Right atrium auricular region (tissue), 2 donors: ENCODE measurements at places on chromosomes 5 and 9. TPM values are rescaled to one million over a fixed set of nuclear protein-coding genes. Genes with fewer than 3 reads are reported as not detected.
A peak's percentile ranks its signal among the peaks of the same experiment; 100 is the strongest.

GRCh38 chr5:35046774-35047173, 975 bp downstream of the AGXT2 start:
- DNase-seq = no peak

GRCh38 chr5:80324912-80325311, 5.1 kb downstream of the SPZ1 start:
- DNase-seq = no peak

DNA sequence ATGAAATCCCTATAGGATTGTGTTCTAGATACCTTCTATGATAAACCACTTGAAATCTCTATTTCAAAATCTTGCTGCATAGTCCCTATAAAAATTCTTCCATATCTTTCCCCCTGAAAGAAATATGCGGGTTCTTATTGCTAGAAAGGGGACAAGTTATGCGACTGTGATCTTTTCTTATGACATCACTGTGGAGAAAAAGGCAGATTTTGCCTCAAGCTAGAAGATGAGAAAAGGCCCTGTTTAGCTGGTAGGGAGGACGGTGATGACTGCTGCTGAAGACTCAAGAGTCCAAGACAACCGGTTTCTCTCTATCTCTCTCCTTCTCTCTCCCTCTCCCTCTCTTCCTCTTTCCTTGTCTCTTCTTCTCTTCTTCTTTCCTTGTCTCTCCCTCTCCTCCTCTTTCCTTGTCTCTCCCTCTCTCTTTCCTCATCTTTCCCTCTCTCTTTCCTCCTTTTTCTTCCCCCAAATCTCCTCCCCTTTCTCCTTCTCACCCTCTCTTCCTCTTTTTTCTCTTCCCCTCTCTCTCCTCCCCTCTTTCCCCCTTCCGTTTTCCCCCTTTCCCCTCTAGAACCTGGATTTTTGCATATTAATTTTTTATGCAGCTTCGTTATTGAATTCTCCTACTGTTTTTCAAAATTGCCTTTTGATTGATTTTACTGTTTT, 5.3 kb downstream of the OR2S2 start:
- no peak for DNase-seq

DNA sequence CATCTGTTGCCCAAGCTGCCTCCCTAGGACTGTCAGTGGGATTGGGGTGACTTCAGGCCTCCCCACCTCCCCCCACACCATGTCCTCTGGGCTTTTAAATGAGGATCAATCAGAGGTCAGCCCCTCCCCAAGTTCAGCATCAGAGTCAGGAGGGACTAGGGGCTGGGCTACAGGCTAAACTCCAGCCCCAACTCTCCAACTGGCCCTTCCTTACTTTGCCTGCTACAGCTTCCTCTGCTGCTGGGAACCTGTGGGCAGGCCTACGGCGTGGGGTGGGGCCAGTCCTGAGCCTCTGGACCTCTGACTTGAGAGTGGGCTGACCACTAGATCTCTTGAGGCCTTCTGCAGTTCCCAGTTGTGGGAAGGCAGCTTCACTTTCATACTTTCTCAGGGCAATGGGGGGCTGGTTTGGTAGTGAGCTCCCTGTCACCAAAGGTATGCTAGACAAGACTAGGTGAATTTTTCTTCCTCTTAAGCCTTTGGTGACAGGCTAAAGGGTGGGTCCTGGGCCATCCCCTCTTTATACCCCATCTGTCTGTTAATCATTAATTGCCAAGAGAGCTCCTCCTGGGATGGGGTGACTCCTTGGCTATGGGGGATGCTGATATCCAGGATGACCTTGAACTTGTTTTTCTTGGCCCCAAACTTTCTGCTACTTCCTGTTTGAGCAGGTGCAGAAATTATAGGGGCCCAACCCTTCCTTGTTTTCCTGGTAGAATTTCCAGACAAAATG, 10.8 kb upstream of the DAB2IP start:
- DNase-seq = no peak

DNA sequence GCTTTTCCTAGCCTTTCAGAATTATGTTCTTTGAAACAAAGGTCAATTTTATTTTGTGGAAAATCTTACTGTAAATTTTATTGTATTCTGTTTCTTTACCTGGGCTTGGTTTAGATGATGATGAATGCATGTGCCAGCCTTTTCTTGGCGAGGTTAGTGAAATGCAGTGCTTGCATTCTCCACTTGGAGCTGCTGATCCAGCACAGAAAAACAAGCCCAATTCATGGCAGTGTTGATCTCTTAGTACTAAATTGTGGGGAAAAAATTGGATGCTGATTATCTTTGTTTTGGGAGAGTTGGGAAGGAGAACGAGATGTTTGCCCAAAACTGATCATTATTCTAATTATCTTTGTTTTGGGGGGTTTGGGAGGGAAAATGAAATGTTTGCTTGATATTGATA, 3.7 kb downstream of the HABP4 start:
- DNase-seq = peak; percentile 54

- DNase-seq = no peak
Observed at GRCh38 chr9:115043632-115044031, 74.3 kb downstream of the TNC start.

- DNase-seq = peak; percentile 44
Observed at GRCh38 chr5:2204366-2205184, 321.9 kb upstream of the IRX4 start.

DNA sequence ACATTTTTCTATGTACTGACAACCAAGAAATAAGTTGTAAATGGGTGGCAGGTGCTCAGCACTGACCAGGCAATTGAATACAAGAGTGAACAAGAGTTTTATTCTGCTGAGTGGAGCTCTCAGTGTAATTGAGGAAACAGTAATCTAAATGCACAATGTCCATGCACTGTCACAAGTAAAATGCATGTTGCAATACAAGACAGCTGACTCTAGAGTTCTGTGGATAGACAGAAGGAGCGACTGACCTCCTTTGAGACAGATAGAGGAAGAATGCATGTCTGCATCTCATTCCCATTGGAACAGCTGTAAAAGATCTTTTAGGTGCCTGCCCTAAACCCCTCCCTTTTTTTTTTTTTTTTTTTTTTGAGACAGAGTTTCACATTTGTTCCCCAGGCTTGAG, 299.0 kb downstream of the FBXL7 start:
- DNase-seq = no peak

DNA sequence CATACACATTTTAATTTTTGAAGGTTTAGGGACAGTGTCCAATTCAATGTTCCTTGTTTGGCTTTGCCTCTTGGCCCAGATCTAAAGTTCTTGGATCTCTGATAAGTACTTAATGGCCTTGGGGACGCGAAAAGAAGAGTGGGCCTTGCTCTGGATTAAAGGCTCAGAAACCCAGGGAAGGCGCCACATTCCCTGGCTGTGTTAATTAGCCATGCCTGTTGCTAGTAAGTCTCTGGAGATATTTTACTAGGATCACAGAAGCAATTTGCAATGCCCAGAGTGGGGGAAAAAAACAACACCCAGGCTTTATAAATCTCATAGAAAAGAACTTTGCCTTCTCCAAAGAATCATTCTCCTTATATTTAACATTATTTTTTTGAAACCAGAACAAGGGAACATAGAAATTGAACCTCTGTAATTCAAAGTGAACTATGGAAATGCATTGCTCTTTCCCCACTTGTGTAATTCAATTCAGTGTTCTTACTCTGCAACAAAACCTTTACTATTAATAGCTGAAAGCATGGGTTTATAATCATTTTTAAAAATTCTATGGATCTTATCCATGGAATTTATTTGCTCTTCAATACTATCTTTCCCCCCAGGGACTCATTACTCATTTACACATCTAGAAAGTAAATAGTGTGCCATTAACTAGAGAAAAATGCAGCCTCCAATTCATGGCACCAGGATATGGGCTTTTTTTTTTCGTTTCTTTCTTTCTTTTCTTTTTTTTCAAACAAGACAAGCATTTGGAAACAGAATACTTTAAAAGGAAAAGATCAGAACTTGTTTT, 172.2 kb upstream of the ANKRD55 start:
- no peak for DNase-seq

GRCh38 chr9:631596-631995, 209.9 kb upstream of the DMRT1 start:
- DNase-seq = no peak

DNA sequence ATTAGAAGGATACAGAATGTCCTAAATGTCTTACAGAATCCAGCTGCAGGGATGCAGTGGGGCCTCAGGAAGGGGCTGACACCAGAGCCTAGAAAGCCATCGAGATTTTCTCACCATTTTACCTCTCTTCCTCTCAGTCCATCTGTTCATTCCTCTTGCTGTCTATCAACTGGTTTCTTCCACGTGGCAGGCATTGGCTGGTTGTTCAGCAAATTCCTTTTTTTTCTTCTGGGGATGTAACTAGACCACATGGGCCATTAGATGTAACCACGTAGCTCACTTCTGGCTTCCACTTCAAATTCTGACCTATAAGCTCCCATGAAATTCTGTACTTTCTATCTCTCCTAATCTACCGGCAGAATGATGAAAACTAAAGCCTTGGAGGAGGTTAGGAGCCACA, 93.6 kb upstream of the MTAP start:
- no peak for DNase-seq

DNA sequence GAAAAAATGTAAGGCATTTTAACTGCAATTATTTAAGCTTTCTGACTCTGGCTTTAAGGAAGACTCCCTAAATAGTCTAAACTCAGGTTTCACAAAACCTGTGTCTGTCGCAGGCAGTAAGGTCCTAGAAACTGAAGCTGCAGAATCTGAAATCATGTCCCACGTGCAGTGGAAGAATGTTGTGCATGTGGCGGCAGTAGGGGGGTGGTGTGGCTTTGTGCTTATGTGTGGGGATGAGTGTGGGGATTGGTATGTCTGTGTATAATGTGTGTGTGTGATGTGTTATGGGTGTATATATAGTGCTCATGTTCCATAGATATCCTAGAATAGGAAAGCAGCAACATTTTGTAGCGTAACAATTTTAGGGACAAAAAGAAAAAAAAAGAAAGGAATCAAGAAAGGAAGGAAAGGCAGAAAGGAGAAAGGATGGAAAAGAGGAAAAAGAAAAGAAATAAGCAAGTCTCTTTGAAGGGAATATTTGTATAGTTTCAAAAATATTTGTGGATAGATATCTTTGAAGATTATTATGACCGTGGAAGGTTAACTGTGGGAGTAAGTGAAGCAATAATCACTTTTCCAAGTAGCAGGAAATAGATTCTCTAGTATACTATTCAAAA, 6.6 kb downstream of the ANKDD1B start:
- no peak for DNase-seq

DNA sequence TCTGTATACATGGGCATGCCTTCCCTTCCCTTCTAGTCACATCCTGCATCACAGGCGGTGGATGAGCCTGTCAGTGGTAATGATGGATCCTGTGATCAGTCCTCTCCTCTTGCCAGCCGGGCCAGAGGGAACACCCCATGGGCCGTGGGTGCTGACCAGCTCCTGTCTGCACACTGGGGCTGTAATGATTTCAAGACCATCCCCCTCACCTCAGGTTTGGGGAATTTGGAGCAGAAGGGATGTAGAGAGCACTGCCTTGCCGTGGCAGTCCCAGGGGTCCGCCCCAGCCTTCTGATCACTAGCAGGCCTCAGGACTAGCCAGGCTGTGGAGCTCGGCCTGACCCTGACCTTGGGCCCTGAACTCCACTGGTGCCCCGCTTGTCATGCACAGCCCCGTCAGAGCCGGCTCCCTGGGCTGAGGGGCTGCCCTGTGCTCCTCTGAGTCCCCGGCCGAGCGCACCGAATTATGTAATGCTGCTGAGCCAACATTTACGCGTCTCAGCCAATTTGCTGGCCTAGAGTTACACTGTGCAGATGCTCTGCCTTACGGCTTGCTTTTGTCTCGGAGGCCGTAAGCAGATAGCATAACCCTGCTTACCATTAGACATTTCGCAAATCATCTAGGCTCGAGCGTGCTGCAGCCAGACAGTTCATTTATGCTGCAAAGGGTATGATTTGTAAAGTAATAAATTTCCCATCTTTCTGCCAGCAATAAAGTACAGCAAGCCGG, 155.3 kb downstream of the MACROH2A1 start:
- peak; percentile 59 for DNase-seq

DNA sequence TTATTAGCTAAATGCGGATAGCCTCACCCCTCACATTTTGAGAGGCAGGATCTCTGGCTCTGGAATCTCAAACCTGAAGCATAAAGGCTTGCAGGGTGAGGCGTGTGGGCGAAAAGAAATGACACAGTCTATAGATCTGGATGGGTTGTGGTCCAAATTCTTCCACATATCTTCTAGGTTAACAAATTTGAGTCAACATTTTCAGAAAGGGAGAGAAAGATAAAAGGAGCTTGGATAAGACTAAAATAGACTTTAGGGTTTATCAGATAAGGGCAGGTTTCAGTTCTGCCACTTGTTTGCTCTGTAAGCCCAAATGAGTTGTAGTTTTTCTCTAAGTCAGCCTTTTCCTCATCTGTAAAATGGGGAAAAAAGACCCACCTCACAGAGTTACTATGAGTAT, 220.9 kb downstream of the TRIM32 start:
- no peak for DNase-seq

DNA sequence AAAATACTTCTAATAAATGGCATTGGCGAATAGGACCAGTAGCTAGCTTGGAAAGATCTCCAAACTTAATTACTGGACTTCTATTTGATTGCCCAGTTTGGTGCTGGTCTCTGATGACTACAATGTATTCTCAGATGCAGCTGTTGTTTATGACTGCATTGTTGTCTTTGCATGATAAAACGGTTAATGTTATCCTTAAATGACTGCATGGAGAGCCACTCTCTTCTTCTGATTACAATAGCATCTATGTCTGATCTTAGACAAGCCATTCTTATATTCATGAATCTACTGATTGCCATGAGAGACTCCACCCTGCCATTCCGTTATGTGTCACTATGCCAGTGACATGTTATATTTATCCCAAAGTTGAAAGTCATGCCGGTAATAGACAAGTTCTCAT, 42.9 kb upstream of the ERBIN start:
- DNase-seq = no peak

GRCh38 chr5:73955271-73955846, 329.4 kb downstream of the ARHGEF28 start:
- no peak for DNase-seq

DNA sequence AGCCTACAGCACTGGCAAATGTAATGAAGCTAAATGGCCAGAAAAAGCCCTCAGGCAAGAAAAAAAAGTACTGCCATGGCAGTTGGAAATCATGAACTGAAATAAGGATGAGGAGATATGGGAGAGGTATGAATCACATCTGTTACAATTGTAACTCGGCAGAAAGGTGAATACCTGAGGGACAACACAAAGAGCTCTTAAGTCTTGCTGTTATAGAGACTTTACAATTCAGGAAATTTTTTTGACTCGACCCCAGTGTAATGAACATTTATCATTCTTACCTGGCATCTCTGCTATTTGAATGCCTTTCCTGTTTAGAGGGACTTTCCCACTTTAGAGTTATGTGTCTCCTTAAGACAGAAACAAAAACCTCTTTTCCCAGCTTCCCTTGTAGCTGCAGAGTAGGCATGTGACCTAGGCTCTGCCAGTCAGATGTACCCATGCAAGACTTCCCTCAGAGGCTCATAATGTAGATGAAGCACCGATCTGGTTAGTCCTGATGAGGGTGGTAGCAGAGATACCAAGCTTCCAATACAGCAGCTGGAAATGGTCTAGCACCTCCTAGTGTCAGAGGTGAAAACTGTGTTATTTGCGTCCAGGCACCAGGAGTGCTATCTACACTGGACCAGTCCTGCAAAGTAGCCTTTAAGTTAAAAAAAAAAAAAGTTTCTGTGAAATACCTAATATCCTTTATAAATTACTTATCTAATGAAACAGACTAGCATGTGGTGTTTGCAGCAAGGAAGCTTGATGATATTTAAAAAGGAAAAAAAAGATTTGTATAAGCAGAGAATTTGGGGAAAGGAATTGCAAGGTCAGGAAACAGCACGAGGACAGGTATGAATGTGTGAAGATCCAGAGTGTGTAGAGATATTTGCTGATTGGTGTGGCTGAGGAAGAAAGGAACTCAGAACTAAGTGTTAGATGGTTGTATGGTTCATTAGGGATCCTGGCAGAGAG, 146.9 kb upstream of the SLC1A3 start:
- DNase-seq = no peak

SPOCK1 gene
- total RNA-seq = 84.5 TPM

CAVIN4 gene
- 41.2 TPM for total RNA-seq

SURF1 gene
- total RNA-seq = 41.5 TPM

NR6A1 gene
- 2.6 TPM for total RNA-seq
